ENCODE measurements at places on chromosomes 6 and 20.

GRCh38 chr20:59787538-59787890 lies 145.9 kb downstream of the SYCP2 start:
- no peak for DNase-seq

DNA sequence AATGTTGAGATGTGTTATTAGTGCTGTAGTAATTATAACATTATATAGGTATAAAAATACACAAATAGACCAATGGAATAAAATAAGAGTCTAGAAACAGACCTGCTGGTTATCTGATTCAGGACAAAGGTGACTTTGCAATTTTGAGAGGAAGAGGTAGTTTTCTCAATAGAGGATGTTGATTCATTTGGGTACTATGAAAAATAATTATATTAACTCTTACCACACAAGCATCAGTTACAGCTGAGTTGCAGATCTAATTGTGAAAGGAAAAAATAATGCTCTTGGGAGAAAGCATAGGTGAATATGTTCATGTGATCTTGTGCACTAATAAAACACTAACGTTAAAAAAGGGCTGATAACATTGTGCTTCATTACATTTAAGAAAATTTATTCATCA lies 103.0 kb downstream of the BCKDHB start:
- DNase-seq: no peak

- no peak for DNase-seq
Observed at GRCh38 chr20:60113024-60113724, 155.0 kb downstream of the CDH26 start.

DNA sequence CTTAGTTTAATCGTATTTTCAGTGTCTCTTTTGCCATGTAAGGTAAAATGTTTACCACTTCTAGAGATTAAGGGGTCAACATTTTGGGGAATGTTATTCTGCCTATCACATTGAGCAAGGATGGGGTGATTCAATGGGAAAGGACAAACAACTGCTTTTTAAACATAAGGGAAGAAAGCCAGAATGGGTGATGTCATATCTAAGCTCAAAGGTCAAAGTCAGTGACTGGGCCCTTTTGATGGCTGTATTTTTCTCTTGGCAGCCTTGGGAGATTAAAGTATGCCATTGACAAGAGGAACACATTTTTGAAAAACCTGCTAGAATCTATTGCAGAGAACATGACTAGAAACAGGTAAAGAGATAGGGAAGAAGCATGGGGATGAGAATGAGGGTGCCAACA lies 477.3 kb upstream of the IRAK1BP1 start:
- DNase-seq: no peak

DNA sequence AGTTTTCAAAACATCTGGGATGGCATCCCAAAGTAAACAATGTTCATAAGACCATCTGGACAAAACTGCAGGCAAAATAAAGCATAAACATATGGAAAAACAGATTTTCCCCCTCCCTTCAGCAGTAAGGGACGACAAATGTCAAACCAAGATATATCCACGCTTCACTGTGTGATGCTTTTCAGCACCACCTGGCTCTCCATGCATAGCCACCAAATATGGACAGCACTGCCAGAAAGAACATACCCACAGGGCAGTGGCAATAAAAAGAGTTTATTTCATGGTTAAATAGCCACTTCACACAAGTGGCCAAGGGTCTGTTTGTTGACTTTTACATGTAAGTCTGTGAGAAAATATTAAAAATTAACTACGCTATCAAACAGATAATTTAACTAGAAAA lies 23.1 kb downstream of the USP45 start:
- no peak for DNase-seq

- DNase-seq: no peak
Observed at GRCh38 chr6:21359926-21360325, 233.6 kb upstream of the SOX4 start.
